ENCODE measurements at places on chromosomes 6 and 20.

DNA sequence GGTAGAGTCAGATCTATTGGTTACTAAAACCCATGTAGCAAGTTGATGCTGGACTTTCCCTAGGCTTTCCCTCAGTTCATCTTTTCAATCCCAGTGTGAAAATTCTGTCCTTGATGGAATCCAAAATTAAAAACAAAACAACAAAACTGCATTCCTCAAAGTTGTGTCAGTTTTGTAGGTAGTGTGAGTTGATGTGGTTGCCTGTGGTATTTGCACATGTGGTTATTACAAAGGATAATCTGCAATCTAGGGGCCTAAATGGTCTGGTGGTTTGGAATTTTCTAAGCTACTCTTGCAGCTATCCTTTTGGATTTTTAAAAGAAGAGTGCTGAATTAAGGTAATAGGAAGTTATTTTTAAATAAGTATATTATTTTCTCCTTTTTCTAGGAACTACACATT lies 132.2 kb upstream of the SCGN start:
- no peak for DNase-seq

GRCh38 chr6:40723967-40724366 lies 136.8 kb upstream of the LRFN2 start:
- no peak for DNase-seq

DNA sequence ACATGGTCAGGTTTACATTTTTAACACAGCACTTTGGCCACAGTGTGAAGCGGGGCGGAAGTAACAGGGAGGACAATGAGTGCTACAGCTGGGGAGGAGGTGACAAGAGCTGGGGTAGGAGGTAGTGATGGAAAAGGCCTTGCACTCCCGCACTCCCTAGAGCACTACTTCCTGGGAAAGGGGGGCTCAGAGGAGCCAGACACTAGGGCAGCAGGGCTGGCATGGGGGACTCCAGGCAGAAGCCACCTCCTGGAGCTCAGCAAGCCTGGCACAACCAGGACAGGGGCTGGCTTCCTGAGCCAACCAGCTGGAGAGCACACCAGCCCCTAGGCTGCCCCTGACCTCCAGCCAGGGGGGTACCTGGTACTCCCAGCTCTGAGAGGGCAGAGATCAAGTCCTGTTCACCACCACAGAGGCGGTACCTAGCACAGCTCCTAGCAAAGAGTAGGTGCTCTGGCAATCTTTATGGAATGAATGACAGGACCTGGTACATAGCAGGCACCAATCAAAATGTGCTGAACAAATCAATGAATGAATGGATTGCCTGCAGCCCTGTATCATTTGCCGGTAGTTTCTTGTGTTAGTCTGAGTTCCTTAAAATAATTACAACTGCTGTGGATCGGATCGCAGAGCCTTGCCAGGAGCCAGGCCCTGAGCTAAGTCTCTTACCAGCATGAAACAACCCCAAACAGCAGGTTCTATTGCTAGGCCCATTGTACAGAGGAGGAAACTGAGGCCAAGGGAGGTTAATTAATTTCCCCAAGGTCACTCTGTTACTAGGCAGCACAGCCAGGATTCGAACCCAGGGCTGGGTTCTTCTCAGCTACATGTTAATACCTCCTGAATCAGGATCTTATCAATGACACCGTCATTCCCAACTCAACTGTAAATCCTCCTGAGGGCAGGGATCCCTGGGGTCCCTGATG lies 15.5 kb downstream of the NOL4L start:
- DNase-seq = no peak

DNA sequence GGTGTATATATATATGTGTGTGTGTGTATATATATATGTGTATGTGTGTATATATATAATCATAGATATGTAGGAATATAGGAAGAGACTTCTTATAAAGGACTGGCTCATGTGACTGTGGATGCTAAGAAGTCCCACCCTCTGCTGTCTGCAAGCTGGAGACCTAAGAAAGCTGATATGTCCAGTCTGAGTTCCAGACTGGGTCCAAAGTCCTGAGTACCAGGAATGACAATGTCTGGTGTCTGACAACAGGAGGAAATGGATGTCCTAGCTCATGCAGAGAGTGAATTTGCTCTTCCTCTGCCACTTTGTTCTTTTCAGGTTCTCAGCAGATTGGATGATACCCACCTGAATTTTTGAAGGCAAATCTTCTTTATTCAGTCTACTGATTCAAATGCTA lies 7.1 kb downstream of the ALDH5A1 start:
- DNase-seq = no peak

DNA sequence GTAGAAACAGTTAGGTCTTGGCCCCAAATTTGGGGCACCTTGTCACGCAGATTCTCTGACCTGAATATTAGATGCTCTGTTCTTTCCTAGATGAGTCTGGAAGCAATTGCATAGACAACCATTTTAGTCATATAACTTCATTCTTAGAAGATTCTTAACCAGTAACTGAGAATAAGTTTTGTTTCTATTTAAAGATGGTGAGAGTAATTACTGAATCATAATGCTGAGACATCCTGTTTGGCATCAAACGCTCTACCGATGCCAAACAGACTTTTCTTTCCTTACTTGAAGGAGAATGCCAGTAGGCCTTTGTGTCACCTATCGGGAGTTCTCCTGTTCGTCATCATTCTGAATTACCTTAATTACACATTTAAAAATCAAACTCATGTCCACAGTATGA lies 131.6 kb upstream of the ID4 start:
- no peak for DNase-seq

GRCh38 chr6:68975064-68975463 lies 340.0 kb downstream of the ADGRB3 start:
- DNase-seq = no peak

- DNase-seq = no peak
These were observed 92.6 kb downstream of the COL19A1 start for GRCh38 chr6:69958978-69959377.

DNA sequence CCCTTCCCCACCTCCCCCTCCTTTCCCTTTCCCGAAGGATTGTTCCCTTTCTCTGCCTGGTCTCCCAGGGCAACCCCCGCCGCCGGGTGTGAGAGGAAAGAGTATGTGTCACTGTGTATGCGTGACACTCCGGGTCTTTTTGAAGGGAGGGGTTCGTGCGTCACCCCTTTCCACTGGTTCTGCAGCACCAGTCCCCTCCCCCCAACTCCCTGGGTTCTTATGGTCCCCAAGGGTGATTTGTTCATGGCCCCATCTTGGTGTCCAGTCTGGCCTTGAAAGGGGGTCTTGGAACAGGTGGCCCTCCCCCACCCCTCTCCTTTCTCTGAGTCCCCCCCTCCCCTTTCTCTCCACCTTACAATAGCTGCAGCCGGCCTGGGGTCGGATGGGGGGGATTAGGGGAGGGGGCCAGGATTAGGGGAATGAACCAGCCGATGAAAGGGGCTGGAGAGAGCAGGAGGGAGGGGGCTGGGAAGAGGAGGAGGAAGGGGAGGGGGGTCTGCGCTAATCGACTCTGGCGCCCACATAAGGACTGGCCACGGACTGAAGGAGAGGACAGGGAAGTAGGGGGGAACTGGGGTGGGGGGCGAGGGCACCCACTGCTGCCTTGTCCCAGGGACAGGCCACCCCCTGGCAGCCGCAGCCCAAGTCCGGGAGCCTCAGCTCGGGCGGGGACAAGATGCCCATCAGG lies 1.3 kb upstream of the RING1 start:
- no peak for DNase-seq

GRCh38 chr20:3161316-3162079 lies 1.8 kb upstream of the FASTKD5 start:
- no peak for DNase-seq

DNA sequence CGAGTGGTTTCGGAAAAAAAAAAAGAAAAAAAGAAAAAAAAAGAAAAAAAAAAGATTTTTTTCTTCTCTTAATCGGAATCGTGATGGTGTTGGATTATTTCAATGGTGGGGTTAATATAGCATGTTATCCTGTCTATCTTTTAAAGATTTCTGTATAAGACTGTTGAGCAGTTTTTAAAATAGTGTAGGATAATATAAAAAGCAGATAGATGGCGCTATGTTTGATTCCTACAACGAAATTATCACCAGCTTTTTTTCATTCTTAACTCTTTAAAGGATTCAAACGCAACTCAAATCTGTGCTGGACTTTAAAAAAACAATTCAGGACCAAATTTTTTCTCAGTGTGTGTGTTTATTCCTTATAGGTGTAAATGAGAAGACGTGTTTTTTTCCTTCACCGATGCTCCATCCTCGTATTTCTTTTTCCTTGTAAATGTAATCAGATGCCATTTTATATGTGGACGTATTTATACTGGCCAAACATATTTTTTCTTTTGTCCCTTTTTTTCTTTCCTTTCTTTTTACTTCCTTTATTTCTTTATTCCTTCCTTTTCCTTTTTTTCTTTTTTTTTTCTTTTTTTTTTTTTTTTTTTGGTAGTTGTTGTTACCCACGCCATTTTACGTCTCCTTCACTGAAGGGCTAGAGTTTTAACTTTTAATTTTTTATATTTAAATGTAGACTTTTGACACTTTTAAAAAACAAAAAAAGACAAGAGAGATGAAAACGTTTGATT lies 3.6 kb downstream of the SOX4 start:
- DNase-seq = no peak

GRCh38 chr20:39822667-39823066 lies 860.5 kb downstream of the DHX35 start:
- no peak for DNase-seq

- DNase-seq = no peak
These were observed 87.7 kb downstream of the RNF182 start for GRCh38 chr6:14012313-14013030.

DNA sequence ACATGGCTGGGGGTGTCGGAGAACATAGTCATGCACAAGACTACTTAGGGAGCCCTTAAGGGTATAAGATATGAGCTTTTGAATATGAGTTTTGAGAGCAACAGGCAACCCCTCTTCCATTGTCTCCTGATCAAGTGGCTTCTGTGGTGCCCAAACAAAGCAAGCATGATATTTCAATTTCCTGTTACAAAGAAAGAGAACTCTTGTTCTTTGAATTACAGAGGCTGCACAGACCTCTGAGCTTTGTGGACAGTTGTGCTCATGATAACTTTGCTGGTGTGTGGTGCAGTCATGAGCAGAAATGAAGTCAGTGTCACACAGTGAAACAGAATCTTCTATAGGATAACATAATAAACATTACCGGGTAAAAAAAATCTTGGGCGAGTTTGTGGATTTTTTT lies 66.8 kb upstream of the THEMIS start:
- DNase-seq = no peak

GRCh38 chr6:168318090-168318489 lies 1.5 kb downstream of the DACT2 start:
- no peak for DNase-seq

- DNase-seq = no peak
These were observed 13.2 kb upstream of the SCRT2 start for GRCh38 chr20:688809-689212.

DNA sequence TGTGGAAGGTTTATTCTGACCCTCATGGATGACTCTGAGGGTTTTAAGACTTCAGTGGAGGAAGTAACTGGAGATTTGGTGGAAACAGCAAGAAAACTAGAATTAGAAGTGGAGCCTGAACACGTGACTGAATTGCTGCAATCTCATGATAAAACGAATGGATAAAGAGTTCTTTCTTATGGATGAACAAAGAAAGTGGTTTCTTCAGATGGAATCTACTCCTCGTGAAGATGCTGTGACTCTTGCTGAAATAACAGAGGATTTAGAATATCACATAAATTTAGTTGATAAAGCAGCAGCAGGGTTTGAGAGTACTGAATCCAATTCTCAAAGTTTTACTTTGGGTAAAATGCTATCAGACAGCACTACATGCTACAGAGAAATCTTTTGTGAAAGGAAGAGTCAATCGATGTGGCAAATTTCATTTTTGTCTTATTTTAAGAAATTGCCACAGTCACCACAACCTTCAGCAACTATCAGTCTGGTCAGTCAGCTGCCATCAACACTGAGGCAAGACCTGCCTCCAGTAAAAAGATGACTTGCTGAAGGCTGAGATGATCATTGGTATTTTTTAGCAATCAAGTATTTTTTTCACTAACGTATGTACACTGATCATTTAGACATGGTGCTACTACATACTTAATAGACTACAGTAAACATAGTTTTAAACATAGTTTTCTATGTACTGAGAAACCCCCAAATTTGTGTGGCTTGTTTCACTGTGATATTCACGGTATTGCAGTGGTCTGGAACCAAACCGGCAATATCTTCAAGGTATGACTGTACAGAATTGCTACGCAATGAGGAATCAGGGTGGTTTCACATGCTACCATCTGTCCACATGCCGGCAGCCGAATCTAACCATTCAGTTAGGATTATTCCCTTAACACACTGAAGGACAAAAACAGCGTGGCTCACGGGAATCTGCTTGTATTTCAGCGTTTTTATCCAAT lies 149.0 kb downstream of the MYB start:
- DNase-seq = no peak

DNA sequence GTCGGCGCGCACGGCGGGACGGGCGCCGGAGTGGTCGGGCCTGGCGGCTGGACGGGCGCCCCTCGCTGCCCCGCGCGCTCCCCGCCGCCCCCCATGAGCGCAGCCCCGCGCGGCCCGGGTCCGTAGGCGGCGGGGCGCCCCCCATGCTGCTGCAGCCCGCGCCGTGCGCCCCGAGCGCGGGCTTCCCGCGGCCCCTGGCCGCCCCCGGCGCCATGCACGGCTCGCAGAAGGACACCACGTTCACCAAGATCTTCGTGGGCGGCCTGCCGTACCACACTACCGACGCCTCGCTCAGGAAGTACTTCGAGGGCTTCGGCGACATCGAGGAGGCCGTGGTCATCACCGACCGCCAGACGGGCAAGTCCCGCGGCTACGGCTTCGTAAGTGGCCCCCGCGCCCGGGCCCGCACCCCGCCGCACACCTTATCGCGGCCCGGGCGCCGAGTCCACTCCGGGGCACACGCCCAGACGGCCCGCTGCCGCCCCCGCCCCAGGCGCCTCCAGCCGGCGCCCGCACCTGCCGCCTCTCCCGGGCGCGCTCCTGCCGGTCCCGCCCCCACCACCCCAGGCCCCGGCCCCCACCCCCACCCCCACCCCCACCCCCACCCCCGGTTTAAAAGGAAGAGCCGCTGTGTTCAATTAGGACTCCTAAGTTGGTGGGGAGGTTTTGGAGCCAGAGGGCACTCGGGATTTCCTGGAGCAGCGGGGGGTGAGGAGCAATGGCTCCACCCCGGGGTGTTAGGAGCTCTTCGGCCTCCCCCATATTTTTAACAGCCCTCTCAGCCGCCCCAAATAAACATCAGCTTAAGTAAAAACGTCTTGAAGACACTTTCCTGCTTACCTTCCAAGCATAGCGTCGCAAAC lies 474 bp downstream of the RBM38 start:
- no peak for DNase-seq

GRCh38 chr6:132768051-132768517 lies 10.4 kb upstream of the VNN2 start:
- DNase-seq = no peak
